EH (cell line): ENCODE measurements at places on chromosomes 12 and 14.

DNA sequence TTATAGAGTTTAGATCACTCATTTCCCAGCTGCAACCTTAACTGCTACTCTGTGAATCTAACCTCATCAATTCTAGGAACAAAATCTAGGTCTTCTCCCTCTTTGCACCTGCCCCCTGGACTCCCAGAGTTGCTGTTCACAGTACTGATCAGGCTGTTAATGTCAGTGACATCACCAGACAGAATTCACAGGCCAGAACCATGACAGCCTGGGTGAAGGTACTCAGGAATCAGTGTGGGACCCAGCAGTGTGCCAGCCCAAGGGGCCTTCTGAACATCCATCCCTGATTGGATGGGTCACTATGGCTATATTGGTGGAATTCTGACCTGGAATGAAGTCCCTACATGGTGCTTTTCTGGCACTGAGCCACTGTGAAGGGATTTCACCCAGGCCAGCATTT lies 72.8 kb downstream of the CLMN start:
- no peak for DNase-seq

- DNase-seq, result no peak
These were observed 17.5 kb downstream of the ATXN2 start for GRCh38 chr12:111581434-111582132.

GRCh38 chr14:86824167-86824566 lies 1168.8 kb downstream of the GALC start:
- DNase-seq, result no peak

- DNase-seq, result peak; percentile 15
These were observed 42.2 kb upstream of the SLC6A13 start for GRCh38 chr12:304805-305204.

GRCh38 chr12:14135996-14136395 lies 154.6 kb upstream of the GRIN2B start:
- no peak for DNase-seq

DNA sequence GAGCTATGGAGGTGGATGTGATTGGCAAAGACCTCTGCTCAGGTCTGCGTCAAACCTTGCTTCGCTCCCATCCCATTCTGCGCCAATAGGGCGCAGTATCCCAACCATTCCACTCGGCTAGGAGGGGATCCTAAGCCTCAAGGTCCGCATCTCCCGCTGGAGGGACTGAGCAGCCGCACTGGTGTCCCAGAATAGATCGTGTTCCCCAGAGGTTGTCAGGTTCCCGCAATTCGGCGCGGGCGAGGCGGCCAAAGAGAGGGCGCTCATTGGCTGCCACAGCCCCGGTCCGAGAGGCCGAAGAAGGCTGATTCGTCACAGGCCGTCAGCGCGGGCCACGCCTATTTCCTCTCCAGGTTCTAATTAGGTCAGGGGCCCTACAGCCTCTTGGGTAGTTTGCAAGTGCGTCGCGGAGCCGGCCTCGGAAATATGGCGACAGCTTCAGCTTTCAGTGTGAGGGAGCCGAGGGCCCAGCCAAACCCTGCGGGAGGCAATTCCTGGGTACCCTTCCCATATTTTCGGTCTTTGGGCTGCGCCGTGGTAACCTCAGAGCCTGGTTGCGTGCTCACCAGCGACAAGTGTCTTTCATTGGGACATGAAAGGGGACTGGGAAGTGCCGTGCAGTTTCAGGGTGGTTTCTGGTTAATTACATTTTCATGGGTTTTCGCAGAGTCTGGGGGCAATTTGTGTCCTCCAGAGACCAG lies 5.0 kb downstream of the OR10AD1 start:
- DNase-seq, result peak; percentile 96

GRCh38 chr14:72880820-72881219 lies 13.1 kb downstream of the DPF3 start:
- no peak for DNase-seq

GRCh38 chr12:122949816-122950675 lies 16.2 kb downstream of the ABCB9 start:
- DNase-seq, result no peak

DNA sequence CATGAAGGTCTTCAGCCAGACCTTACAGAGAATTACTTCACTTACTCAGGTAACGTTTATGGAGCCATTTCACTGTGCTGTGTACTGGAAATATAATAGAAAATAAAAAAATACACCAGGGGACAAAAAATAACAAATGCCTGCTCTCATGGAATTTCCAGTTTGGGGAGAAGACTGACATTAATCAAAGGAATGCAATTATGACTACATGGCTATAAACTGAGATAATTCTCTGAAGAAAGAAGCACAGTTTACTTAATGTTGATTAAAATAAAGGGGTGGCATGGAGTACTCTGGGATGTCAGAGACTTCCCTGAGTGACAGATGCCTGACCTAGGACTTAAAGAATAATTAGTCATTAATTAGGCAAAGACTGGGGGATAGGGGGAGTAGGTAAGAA lies 59.0 kb downstream of the DENND5B start:
- DNase-seq, result peak; percentile 59

- DNase-seq, result no peak
These were observed 18.3 kb downstream of the NCKAP5L start for GRCh38 chr12:49809906-49810389.

GRCh38 chr12:1498199-1498740 lies 96.1 kb downstream of the FBXL14 start:
- no peak for DNase-seq

GRCh38 chr14:53368066-53368465 lies 214.9 kb upstream of the DDHD1 start:
- DNase-seq, result no peak

DNA sequence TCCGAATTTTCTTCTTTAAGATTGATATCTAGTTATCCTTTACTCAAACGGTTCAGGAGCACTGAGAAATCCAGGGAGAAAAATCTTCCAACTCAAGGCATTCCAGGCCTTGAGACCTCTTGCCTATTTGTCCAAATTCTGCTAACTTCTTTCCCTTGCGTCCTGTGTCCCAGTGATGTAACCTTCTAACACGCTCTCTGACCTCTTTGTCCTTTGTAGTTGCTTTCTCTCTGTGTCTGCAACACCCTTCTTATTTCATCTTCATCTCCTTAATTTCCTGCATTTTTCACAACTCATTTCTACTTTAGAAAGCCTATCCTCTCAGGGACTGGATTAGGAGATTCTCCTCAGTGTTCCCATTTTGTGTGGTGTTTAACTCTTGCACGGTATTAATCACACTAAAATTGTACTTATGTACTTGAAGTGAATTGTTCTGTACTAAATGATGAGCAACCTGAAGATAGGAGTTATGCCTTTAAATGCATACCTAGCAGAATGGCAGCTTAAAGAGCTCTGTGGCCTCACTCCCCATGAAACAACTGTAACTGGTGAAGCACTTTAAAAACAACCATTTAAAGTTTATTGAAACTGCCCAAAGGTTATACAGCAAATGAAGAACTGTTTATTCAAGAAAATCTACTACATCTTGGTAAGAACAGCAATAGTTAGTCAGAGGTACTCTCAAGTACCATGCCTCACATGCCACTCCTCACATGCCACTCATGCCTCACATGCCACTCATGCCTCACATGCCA lies 7.4 kb upstream of the SNAPC1 start:
- peak; percentile 74 for DNase-seq

DNA sequence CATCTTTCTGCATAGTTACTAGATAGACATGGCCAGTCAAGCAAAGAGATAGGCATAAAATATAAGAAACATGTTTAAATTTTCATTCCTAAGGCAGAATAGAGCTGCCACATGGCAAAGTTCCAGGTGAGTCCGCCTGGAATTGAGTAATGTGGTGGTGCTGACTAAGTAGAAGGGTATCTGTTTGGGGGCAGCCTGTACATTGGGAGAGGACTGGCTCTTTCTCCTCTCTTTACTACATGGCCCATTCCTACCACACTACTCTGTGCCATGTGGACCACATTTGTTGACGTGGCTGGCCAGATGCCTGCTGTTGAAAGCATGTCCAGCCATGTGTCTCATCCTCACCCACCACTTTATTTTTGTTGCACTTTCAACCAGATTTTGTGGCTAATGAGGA lies 354.0 kb downstream of the ETNK1 start:
- peak; percentile 95 for DNase-seq
